T-helper 17 cell (primary cell): ENCODE measurements at places on chromosomes 5 and 9. TPM values are rescaled to one million over a fixed set of nuclear protein-coding genes. Genes with fewer than 3 reads are reported as not detected.

NR3C1 gene
- 118 TPM for total RNA-seq

PAPPA gene
- total RNA-seq, result 0.37 TPM

SPINK4 gene
- not detected for total RNA-seq

MYMK gene
- total RNA-seq, result not detected

IRX2 gene
- total RNA-seq, result not detected

MROH2B gene
- total RNA-seq, result not detected

JAKMIP2 gene
- 4.1 TPM for total RNA-seq

CTXN3 gene
- not detected for total RNA-seq

SLC36A3 gene
- not detected for total RNA-seq

FOXD4 gene
- not detected for total RNA-seq

ENHO gene
- total RNA-seq, result not detected

FAM221B gene
- not detected for total RNA-seq

IFNA7 gene
- total RNA-seq, result not detected

ADAMTS6 gene
- 1.4 TPM for total RNA-seq

NR4A3 gene
- total RNA-seq, result 48.2 TPM

SLC1A3 gene
- not detected for total RNA-seq

IFNA13 gene
- total RNA-seq, result not detected

NMUR2 gene
- not detected for total RNA-seq
